ENCODE measurements at places on chromosomes 3 and 15. TPM values are rescaled to one million over a fixed set of nuclear protein-coding genes. Genes with fewer than 3 reads are reported as not detected.

- no peak for DNase-seq
- H3K36me3 ChIP-seq = peaks cover 6% of the 10 kb centered on the region
- H3K27me3 ChIP-seq = no peaks in the 10 kb centered on the region
- H3K4me3 ChIP-seq = no peak overlapping the region
These were observed 17.4 kb downstream of the FYCO1 start for GRCh38 chr3:45978006-45978761.

DNA sequence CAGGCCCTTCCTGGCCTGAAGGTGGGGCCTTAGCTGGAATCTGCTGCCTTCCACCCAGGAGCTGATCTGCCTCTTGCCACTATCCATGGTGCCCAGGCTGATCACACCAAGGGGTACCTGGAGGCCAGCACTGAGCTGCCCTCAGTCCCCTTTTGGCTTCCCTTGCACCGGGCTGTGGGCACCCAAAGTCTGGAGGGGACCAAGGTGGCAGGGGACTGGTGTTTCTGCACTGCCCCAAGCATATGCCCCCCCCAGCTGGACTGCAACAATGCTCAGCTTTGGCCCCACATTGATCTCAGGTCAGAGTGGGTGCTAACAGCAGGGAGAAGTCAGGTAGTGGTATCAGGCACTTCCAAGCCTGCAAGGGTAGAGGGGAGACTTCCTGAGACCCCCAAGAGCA lies 902.6 kb upstream of the EPHA6 start:
- no peak overlapping the region for H3K27ac ChIP-seq
- H3K4me1 ChIP-seq = no peaks in the 10 kb centered on the region
- no peaks in the 10 kb centered on the region for H3K27me3 ChIP-seq
- H3K4me3 ChIP-seq = no peak overlapping the region
- DNase-seq = no peak
- no peaks in the 10 kb centered on the region for H3K36me3 ChIP-seq

- H3K4me1 ChIP-seq = no peaks in the 10 kb centered on the region
- no peak for DNase-seq
- H3K4me3 ChIP-seq = no peak overlapping the region
- H3K27me3 ChIP-seq = no peaks in the 10 kb centered on the region
- no peaks in the 10 kb centered on the region for H3K36me3 ChIP-seq
These were observed 23.5 kb downstream of the IL12A start for GRCh38 chr3:160012108-160012507.

ADAMTSL3 gene
- not detected for polyA plus RNA-seq

GOLGA8M gene
- polyA plus RNA-seq = 0.48 TPM

Measured in GM23248 (cell line).